ENCODE measurements at places on chromosomes 1 and 21.
A peak's percentile ranks its signal among the peaks of the same experiment; 100 is the strongest.

DNA sequence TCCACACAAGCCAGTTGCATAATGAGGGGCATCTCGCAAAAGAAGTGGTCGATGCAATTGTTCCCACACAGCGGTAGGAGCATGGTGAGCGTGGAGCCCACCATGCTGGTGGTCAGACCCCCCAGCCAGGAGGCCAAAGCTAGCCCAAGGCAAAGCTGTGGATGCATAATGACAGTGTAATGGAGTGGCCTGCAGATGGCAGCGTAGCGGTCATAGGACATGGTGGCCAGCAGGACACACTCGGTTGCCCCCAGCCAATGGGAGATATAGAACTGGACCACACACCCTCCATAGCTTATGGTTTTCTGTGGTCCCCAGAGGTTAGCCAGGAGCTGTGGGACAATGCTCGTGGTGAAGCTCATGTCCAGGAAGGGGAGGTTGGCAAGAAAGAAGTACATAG, 4.3 kb downstream of the OR2C3 start:
- no peak for DNase-seq

DNA sequence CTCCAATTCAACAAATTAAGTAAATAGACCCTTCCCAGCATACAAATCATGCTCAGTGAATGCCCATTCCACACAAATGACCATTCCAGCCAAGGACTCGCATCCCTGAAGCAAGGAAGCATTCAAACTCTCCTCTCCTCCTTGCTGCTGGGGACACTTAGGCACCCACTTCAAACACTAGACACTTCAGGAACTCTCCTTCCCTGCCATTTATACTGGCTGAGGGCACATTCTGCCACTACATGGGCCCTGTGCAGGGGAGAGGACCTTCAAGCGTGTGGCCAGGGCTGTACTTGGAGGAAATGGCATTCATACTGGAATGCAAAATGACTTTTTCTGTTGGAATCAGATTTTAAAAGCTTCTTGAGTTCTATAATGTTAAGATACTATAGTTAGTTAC, 22.3 kb downstream of the GJA5 start:
- no peak for DNase-seq

GRCh38 chr1:52112489-52112888, 29.4 kb upstream of the ZFYVE9 start:
- DNase-seq: no peak

- DNase-seq: no peak
Observed at GRCh38 chr1:66731170-66731865, 20.9 kb upstream of the DYNLT5 start.

- no peak for DNase-seq
Observed at GRCh38 chr21:21182401-21183010, 184.3 kb downstream of the NCAM2 start.

DNA sequence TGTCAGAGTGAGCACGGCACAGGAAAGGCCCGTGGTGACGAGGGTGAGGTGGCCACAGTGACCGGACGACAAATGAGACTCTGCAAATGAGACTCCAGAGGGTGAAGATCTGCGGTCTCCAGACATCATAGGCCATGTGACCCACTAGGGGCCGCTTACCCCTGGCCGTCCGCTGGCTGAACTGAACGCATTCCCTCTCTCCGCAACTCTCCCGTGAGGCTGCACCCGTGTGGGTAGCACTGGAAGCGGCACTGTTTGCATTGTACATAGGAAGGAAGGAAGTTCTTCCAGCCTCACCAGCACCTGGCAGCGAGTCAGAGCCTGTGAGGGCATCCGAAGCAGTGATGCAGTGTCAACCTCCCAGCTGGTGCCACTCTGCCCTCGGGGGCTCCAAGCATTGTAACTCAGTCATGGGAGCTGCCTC, 23.6 kb upstream of the SPSB1 start:
- no peak for DNase-seq

GRCh38 chr1:197272791-197273190, 4.7 kb downstream of the CRB1 start:
- DNase-seq: no peak

DNA sequence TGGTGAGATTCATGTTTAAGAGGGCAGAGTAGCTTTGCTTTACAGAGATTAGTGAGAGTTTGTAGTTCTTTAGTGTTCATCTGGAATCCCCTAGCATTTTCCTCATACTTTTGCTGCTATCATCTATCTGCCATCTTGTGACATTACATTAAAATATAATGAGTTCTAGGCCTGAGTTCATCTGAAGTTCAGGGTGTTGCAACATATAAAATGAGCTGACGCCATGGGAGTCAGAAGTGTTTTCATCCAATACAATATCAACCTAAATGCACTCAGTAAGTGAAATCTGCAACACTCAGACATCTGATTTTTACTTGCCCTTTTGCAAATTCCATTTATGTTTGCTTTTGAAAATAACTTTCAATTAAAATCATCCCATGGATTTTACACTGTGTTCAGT, 153.8 kb downstream of the NTNG1 start:
- DNase-seq: no peak

DNA sequence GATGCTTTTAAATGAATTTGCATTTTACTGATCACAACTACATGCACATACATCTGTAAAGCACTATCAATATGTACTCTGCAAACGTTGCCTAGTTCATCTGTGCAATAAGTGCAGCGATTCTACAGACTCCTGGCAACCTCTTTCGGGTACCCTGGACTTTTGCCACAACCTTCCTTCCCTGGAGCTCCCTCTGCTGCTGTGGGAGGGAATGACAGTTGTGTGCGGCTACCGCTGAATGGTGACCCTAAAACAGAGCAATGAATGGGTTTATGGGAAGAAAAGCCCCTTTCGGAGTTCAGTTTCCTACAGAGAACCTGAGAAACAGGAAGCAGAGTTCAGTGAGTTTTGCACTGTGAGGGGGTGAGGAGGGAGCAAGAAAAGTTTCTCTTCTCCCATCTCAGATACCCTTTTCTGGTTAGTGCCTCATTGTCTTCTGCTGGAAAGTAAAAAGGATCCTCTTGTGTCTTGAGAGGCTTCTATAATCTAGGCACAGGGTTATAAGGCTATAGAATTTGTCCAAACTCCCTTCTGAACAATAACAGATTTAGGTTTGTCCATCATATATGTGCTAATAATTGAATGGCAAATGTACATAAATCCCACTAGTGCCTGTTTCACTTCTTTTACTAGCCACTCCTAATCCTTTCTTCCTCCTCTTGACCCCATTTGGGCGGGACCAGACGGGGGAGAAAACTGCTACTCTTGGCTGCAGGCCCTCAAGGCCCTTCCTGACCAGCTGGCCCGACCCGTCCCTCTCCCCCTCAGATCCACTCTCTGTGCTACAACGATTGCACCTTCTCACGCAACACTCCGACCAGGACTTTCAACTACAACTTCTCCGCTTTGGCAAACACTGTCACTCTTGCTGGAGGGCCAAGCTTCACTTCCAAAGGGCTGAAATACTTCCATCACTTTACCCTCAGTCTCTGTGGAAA, 19.8 kb upstream of the SARS1 start:
- DNase-seq: no peak

DNA sequence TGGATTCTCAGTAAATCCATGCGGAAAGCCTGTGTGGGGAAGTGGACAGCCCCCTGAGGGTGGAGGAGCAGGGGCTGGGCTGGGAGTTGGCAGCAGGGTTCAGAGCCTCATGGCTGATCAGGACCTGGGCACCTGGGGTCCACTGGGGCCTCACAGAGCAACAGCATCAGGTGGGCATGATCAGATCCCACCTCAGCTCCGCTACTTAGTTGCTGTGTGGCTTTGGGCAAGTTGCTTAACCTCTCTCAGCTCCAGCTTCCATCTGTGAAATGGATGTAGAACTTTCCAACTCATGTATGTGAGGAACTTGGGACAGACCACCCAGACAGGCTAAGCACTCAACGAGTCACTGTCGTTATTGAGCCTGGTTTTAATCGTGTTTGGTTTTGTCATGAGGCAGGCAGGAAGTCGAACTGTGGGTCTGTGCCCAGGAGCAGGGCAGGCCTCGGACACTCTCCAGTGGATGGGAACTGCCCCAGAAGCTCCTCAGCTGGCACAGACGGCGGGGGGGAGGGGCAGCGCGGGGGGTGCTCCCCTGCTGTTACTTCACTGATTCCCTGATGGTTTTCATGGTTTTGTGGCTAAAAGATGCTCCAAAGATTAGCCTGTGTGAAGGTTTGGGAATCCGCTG, 155.8 kb upstream of the TMEM51 start:
- DNase-seq: no peak

GRCh38 chr1:195754303-195754702, 853.9 kb downstream of the KCNT2 start:
- no peak for DNase-seq

GRCh38 chr1:1119272-1119890, 3.5 kb upstream of the C1orf159 start:
- no peak for DNase-seq

DNA sequence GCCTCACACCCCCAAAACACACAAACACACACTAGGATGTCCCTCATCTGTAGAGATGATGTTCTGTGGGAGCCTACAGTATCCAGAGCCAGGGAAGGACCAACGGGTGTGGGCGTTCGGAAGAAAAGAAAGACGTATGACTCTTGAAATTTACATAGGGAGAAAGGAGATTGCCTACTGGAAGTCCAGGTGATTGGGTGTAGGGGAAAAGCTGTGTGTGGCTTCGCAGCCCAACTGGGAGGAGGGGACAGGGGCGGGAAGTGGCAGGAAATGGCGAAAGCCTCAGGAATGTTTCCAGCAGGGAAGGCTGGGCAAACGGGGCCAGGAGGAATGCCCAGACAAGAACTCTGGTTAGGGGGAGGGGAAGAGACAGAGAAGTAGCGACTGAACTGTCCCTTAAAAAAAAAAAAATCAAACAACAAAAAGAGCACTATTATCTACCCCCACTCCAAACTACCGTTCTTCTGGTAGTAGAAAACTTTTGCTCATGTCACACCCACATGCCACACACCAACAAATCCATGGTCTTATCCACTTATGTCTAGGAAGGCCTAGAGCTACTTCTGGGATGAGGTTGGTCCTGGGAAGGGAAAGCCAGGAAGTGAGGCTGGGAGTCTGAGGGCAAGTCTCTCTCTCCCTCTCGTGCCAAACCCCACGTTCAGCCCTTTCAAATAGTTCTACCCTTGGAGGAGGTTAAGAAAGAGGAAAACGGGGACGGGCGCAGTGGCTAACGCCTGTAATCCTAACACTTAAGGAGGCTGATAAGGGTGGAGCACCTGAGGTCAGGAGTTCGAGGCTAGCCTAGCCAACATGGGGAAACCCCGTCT, 1.8 kb upstream of the CKS1B start:
- DNase-seq: no peak

DNA sequence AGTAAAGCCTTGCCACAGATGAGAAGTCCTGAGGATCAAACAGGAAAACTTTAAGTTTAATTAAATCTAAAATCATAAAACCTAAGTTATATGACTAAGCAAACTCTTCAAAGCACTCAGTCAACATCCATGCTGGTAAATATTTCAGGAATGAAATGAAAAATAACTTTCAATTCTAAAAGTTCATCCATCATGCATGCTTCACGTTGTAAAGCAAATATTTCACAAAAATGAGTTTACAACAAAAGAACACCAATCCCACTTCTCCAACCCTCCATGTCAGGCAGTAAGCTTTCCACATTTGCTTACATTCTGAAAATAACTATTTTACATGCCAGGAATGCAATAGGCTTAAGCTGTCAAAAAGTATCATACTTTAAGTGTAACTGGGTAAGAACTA, 16.8 kb downstream of the APP start:
- no peak for DNase-seq

DNA sequence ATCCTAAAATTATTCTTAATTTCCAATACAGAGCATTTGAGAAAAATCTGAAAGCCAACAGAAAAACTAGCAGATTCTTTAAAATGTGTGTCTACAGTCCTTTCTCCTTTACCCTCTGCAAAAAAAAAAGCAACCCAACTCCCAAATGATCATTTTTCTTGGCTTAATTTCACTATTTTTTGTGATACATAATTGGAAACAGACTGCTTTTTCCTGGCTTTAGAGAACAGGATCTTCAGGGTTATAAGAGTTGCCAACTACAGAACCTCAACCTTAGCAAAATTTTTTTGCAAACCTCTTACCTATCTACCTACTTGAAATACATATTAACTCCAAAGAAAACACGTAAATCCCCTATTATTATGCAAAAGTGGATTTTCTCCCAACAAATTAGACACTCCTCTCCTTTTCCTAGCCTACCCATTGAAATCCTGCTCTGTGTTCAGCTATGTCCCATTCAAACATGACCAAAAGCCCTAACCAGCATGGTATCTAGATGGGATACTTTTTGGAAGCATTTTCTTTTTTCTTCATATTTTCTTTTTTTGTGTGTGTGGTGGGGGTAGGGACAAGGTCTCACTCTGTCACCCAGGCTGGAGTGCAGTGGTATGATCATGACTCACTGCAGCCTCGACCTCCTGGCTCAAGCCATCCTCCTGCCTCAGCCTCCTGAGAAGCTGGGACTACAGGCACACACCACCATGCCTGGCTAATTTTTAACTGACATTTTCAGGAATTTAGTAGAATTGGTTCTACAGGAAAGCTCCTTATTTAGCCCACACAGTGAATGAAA, 9.0 kb downstream of the TGFBR3 start:
- DNase-seq: no peak

- DNase-seq: no peak
Observed at GRCh38 chr1:164058198-164058597, 500.8 kb upstream of the PBX1 start.

DNA sequence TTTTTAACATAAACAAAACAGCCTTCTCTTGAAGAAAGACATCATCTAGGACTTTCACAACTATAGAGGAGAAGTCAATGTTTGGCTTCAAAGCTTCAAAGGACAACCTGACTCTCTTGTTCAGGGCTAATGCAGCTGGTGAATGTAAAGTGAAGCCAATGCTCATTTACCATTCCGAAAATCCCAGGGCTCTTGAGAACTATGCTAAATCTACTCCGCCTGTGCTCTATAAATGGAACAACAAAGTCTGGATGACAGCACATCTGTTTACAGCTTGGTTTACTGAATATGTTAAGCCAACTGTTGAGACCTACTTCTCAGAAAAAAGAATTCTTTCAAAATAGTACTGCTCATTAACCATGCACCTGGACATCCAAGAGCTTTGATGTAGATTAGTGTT, 259.8 kb upstream of the NR5A2 start:
- no peak for DNase-seq

GRCh38 chr21:46559291-46559983, 45.4 kb downstream of the S100B start:
- no peak for DNase-seq

- DNase-seq: peak; percentile 46
Observed at GRCh38 chr21:41168391-41169257, 664 bp downstream of the BACE2 start.

DNA sequence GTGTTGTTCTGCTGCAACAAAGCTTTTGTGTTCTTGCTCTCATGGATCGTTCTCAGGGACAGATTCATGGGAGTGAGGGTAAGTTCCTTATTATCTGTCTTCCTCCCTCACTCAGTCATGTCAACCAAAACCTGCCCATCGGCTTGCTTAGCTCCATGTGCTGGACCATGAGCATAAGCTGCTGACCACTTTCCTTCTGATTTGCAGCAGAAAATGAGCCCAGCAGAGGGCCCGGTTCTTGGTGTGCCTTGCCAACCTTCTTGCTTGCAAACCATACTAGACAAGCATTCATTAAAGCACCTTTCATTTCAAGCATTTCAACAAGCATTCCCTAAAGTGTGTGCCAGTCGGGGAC, 64.0 kb upstream of the COA6 start:
- no peak for DNase-seq
